SIG-M5 (cell line): ENCODE measurements at places on chromosomes 2 and 18.

- no peak for DNase-seq
Observed at GRCh38 chr2:168626096-168626495, 170.0 kb downstream of the CERS6 start.

DNA sequence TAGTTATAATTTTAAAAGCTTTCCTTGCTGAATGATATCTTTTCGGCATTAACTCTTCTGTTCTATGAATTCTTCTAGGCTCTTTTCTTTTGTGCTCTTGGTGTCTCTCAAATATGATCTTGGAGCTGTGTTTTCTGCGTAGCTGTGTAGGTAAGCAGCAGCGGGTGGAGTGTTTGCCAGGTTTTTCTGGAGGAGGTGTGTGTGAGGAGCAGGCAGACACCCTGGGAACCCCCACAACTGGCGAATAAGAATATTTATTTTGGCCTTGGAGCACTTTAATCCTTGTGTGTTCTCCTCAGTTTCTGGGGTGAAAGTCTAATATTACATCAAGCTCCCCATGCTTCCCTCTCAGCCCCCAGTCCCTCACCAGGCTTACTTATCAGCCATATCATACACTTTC lies 232.0 kb upstream of the FANCL start:
- DNase-seq: no peak

GRCh38 chr2:20231598-20232026 lies 6.7 kb upstream of the SDC1 start:
- no peak for DNase-seq

DNA sequence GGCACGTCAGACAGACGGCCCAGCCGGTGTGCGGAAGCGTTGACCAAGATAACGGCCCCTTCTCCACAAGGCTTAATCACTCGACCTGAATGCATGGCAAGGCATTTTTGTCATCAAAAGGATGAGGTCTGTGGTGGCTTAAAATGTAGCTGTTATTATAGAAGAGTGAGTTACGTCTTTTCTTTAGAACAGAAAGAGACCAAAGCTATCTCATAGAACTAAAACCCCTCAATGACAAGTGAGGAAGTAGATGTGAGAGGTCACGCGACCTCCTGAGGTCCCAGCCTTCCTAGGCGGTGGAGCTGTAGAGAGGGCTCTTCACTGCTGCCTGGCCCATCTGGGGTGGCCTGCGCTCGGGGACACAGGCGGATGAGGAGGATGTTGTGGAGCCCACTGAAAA lies 75.7 kb downstream of the LDLRAD4 start:
- no peak for DNase-seq

DNA sequence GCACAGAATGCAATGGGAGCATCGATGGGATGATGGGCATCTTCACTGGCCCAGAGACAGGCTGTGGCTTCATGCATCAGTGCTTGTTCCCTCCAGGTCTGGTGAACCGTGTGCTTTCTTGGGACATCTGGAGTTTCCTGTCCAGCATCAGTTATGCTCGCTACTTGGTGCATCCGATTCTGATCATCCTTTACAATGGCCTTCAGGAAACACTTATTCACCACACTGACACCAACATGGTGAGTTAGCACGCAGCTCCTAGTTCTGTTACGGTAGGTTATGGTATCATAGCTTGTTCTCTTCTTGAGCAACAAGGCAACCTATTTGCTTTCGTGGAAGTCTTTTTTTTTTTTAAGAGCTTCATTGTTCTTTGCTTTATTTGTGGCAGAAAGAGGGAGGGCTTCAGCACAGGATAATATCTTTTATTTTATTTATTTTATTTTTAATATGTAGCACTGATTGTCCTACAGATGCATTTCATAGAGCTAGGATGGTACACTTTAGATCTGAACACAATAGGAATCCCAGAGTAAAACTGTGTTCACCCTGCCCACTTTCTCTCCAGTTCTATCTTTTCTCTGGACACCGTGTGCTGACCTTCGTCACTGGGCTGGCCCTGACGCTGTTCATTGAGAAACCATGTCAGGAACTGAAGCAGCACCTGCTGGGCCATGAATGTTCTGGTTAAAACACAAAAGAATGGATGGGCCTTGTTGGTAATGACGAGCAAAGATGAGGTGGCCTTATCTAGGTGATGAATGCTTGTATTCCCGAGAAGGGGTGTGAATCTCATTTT lies 71.2 kb upstream of the SEC11C start:
- DNase-seq: no peak

DNA sequence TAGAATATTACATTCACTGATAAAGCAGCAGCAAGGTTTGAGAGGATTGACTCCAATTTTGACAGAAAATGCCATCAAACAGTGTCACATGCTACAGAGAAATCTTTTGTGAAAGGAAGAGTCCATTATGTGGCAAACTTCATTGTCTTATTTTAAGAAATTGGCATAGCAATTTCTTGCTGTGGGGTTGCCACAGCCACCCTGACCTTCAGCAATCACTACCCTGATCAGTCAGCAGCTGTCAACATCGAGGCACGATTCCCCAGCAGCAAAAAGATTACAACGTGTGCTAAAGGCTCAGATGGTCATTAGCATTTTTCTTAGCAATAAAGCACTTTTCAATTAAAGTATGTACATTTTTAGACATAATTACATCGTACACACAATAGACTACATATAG lies 74.7 kb downstream of the PRKCE start:
- DNase-seq: no peak
